Stimulated activated naive CD8-positive, alpha-beta T cell treated with anti-CD3 and anti-CD28 coated beads, Interleukin-15, Interleukin-2, amounts not matched to agents 100 U/mL and 50 U/mL, for 24 hours (primary cell): ENCODE measurements at places on chromosomes 13 and 19.

DNA sequence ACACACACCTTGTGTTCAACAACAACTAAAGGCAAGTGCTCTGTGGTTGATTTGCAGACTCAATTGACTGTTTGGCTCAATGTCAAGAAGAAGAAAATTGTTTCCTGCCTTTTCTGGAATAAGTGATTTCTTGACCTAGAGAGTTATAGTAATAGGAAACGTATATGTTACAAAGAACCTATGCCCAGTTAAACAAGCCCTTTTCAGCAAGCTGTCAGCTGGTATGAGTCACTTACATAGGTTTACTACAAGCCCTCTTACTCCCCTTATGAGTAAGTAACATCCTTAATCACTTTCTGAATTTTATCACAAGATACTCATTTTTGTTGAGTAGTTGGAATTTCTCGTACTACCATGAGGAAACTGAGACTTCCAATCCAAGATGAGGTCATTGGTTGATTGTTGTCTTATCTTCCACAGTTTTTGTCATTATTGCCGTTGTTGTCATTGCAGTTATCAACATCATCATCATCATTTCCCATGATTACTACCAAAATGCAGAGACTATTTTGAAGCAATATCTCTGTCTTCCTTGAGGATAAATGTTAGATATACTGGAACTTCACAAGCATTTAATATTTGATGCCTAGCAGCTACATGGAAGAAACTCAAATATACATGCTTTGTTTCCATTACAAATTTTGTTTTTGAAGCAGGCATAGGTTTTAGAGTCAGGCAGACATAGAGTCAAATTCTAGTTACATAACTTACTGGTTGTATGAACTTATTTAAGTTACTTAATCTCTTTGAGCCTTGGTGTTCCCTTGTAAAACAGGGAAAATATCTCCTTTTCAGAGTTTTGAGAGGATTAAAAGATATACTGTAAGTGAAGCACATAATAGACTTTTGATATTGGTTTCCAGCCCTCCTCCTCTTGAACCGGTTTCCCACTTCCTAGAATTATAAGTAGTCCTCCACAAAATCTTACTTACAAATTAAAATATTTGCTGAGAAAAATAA is 106.0 kb downstream of the RAP2A start:
- DNase-seq, result no peak

DNA sequence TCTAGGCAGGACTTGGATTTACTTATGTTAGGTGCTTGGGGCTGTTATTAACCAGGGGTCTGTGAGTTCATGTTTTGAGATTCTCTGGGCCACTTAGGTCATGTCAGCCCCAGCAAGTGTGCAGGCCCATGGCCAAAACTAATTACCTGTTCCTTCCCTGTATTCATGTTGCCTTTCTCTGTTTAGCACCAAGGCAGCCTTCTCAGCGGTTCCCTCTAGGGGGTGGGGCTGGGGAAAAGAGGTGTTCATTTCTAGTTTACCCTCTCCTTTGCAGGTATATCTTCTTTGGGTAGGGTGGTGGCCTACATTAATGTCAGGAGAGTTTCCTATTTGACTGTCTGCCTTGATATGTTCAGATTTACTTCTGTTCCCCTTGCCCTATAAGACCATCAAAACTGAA is 61.7 kb downstream of the PDS5B start:
- no peak for DNase-seq

- DNase-seq, result no peak
Observed at GRCh38 chr19:51323481-51324166, 12.2 kb downstream of the IGLON5 start.

GRCh38 chr13:100650326-100650725 is 24.3 kb downstream of the TMTC4 start:
- no peak for DNase-seq

- no peak for DNase-seq
Observed at GRCh38 chr19:37511821-37512220, 5.1 kb downstream of the ZNF793 start.

- no peak for DNase-seq
Observed at GRCh38 chr13:22176968-22177520, 506.2 kb downstream of the FGF9 start.
